Caco-2 (cell line): ENCODE measurements at places on chromosomes 7 and 10. TPM values are rescaled to one million over a fixed set of nuclear protein-coding genes. Genes with fewer than 3 reads are reported as not detected.

GRCh38 chr10:18980089-18980629 lies 68.4 kb upstream of the MALRD1 start:
- no peak for DNase-seq

GRCh38 chr10:98431016-98431415 lies 15.7 kb downstream of the HPS1 start:
- DNase-seq = no peak

DNA sequence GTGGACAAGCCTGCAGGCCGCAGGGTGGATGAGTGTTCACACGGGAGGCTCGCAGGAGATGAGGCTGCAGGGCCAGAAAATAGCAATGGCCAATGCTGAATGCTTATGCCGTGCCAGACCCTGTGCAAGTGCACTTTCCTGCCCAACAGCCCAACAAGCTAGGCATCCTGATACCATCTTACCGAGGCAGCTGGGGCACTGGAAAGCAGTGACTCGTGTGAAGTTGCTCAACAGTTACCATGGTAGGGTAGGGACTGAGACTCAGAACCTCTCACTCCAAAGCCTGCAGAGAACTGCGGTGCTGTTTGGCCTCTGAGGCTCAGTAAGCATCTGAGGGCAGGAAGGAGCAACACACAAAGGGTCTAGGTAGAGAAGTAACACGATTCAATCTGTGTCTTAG lies 43.7 kb downstream of the JAZF1 start:
- no peak for DNase-seq

DNA sequence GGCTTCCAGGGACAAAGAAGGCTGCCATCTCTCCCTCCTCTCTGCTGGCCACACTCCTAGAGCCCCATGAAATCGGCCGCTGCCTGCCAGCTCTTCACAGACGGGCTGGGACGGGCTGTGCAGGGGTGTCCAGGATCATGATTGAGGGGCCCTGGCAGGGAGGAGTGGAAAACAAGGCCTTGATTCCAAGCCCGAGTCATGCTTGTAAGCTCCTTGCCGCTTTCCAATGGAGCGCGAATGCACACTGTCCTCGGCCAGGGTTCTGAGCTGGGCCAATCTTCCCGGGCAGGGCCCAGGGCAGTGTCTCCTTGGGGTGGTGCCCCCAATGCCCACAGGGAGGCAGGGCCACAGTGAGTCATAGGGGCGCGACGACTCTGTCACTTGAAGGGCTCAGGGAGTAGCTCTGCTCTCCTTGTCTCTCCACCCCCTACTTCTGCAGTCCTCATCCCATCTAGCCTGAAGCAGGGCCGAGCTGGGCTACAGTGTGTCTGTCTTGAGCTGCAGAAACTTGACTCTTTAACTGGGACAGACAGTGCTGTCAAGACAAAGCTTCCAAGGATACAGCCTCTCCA lies 186.2 kb upstream of the SVIL start:
- DNase-seq = no peak

- peak; percentile 14 for DNase-seq
Observed at GRCh38 chr7:29243910-29244655, 49.5 kb downstream of the CHN2 start.

DNA sequence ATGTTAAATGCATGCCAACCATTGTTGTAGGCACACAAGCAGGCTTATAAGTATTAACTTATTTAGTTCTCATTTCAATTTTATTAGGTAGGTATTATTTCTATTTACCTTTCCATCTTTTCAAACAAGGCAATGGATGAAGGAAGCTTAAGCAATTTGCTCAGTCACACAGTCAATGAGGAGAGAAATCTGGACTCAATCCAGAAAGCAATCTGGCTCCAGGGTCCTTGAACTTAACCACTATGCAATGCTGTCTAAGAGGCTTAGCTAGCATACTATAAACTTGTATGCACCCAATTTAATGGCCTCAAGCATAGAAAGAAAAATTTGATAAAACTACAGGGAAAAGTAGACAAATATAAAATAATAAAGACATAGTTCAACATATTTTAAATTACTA lies 88.6 kb downstream of the VWDE start:
- no peak for DNase-seq

DNA sequence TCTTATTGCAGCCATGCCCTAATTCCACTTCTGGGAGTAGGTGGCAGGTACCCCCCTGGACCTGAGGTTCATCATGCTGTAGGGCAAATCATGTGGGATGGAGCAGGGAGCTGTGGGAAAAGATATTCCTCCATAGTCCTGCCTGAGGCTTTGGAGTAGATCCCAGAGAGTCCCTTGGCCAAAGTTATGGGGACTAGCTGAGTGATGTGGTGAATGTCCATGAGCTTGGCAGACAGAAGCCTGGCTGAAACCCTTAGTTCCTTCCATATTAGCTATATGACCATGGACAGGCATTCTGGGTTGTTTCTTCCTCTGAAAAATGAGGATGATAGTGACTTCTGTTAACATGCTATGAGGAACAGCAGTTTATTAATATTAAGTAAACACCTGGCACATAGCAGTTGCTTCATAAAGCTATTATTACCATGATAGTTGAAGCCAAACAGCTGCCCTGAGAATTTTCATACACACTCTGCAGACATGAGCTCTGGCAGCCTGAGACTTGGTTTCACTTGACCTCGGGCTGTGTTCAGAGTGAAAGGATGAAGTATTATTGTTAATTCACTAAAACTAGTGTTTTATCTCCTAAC lies 15.0 kb upstream of the IMPDH1 start:
- DNase-seq = no peak

- DNase-seq = no peak
Observed at GRCh38 chr7:105246256-105246655, 142.5 kb downstream of the SRPK2 start.

The CPA2 gene
- 26.1 and 27.6 TPM in 2 replicates for total RNA-seq
